ENCODE measurements at places on chromosomes 6 and 20.

GRCh38 chr6:119308048-119308570 is 41.5 kb downstream of the MAN1A1 start:
- no peak for DNase-seq

- DNase-seq = no peak
Observed at GRCh38 chr20:46010491-46011391, 2.0 kb downstream of the MMP9 start.

DNA sequence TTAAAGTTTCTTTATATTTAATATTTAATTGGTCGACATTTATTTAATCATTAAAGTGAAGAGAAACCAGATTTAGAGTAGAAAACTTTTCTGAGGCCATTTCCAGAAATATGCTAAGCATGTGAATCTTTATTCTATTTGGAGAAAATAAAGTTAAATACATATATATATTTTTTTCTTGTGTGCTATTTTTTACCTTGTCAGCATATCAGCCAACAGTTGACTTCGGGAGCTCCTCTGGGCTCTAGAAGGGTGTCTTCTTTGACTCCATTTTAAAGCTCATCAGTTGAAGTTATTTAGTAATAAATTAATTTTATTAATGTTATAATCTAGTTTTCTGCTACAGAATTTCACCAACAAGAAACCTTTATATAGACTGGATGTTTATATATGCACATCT is 73.1 kb downstream of the SH3BGRL2 start:
- DNase-seq = no peak

DNA sequence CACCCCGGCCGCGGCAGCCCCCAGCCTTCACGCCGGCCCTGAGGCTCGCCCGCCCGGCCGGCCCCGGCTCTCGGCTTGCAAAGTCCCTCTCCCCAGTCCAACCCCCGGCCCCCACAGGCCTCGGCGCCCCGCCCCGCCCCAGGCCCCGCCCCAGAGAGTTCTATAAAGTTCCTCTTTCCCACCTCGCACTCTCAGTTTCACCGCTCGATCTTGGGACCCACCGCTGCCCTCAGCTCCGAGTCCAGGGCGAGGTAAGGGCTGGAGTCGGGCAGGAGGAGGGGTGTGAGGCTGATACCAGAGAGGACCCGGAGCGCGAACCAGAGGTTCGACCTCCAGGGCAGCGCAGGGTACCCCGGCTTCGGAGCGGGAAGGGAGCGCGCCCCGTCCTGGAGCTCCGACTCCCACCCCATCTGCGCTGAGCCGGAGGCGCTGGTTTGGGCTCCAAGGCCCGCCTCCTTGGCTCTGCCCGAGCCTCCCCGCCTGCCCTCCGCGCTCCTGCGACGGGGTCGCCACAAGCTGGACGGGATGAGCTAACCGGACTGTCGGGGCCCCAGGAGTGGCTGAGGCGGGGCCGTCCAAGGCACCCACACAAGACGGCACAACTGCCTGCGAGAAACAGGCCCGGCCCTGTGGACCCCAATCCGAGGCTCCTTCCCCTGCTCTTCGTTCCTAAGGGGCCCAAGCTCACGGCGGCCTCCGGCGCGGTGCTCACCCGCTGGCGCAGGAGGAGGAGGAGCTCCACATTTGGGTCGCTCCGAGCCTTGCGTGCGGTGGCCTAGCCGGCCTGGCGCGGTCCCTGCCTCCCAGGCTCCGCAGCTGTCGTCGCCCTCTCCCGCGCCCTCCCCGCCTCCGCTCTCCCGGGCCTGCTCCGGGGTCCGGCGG is at the start of gene IRF4:
Gene IRF4 (plus strand): TSS at position 194 of the 882 bp plus-strand sequence. CDS start 1,401 bp downstream, outside the sequence.
- peak; percentile 66 for DNase-seq

DNA sequence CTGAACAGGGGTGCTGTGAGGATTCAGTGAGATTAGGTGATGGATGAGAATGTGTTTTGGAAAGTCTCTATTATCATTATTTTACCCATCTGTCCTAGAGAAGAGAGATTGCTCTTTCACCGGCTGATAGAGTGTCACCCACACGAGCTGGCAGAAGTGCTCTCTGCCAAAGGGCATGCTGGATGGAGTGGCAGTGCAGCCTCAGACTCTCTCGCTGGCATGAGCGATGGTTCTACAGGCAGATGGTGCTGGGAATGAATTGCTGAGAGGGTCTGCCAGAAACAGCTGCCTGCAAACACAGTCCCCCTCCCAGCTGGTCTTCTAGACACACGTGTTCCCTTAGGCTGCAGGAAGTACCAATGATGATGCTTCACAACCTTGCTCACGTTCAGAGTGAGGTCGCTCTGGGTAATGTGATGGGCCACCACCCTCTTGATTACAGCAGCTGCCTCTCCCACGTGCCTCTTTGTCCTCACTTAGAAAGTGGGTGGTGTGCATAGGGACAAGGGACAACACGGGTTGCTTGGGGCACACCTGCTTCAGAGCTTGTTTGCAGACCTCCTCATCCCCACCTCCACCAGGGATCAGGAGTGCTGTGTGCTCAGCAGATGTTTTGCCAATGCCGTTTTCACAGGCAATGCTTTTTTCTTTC is 84.7 kb downstream of the FOXA2 start:
- DNase-seq = no peak

GRCh38 chr6:149895048-149895590 is 2.8 kb downstream of the RAET1E start:
- no peak for DNase-seq

- no peak for DNase-seq
Observed at GRCh38 chr6:150580489-150580888, 19.2 kb upstream of the PLEKHG1 start.

DNA sequence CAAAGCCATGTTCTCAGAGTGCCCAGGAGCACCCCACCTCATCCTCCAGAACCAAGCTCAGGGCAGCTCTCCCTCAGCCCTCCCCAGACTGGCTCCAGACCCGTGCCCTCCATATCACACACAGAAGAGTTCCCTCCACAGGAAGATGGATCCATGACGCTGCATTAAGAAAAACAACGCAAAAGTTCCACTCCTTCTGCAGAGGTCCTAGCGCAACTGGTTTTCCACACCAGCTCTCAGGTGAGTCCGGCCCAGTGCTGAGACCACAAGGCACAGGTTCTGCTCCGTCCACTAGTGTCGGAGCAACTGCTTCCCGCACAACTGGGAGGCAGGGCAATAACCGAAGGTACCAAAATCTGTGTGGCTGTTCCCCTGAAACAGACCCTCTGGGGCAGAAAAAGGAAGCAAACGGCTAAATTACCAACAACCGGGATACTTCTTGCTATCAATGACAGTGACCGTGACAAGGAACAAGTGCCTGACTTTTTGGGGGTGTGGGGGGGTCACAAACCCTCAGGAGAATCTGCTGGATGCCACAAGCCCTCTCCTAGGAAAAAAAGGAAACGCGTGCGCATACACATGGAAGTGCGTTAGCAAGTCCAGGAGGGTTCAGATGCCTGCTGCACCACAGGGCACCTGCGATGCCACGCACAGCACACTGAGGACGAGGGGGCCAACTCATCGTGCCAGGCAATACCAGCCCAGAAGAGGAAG is 49.2 kb downstream of the MYH7B start:
- DNase-seq = no peak

DNA sequence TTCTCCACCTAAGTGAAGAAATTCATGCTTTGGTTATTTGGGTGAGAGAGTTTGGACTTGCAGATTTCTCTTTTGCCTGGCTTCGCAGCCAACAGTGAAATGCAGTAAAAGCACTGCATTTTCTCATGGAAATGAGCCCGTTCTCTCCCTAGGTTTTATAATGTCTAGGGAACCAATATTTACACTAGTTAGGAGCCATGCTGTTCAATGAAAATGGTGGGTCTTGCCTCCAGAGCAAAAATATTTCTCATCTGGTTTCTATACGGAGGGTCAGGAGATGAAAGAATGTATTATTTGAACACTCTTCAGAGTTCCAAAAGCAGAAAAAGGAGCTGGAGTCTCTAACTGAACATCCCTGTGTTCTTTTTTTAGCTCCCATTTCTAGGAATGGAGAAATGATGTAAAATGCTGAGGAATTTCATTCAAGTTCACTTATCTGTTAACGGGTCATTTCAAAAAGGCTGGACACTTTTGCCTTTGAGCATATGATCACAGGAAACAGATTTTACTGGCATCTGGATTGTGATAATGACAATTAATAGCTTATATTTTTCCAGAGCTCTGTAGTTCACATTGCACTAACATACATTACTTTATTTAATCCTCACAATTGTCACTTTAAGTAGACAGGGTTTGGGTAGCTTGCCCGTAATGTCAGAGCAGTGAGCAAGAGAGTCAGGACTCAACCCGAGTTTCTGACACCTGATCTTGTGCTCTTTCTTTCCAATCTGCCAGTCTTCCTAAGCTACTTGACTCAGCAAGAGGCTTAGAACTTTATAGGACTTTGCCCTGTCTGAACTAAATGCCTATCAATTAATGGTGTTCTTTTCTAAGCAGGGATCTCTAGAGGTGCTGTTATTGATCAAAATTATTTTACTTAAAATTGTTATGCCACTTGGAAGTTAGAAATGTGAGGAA is 78.0 kb downstream of the PPP1R14C start:
- no peak for DNase-seq

- peak; percentile 39 for DNase-seq
Observed at GRCh38 chr20:36491901-36492617, 49.3 kb upstream of the MYL9 start.

- no peak for DNase-seq
Observed at GRCh38 chr6:158522616-158523015, 37.3 kb upstream of the TMEM181 start.

GRCh38 chr20:44056010-44056698 is 130.8 kb downstream of the JPH2 start:
- peak; percentile 36 for DNase-seq

GRCh38 chr6:35496036-35496840 is 641 bp downstream of the TEAD3 start:
- no peak for DNase-seq

- no peak for DNase-seq
Observed at GRCh38 chr6:89051676-89052075, 28.9 kb upstream of the PNRC1 start.
